ENCODE measurements at places on chromosomes 12 and 14.

DNA sequence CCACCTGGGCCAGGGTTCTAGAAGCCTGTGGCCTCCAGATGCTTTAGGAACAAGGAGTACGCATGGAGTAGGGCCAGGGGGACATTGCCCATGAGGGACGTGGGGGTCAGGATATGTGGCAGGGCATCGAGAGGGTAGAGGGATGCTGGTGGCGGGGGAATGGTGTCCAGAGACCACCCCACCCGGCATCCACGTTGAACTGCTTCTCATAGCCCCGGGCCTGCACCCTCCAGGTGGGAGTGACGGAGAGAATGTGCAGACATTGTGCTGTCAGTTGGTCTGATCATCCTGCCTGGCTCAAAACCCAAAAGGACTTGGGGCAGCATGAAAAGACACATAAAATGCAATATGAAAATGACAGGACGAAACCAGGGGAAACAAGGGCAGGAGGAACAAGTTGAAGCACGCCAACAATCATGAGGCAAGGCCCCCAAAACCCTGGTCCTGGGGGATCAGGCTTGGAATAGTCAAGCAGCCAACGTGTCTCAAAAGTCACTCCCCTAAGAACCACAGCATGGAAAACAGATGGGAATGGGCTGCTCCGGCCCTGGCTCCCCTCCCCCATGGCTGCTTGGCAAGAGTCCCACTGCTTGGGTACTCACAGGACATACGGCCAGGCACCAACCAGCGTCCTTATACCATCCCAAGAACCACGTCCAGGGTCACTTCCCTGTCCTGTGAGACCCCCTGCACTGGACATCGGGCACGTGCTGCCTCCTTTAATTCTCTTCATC lies 117.9 kb downstream of the DICER1 start:
- no peak for DNase-seq

- DNase-seq: no peak
Measured at GRCh38 chr14:64729386-64730060, 25.3 kb downstream of the PLEKHG3 start.

DNA sequence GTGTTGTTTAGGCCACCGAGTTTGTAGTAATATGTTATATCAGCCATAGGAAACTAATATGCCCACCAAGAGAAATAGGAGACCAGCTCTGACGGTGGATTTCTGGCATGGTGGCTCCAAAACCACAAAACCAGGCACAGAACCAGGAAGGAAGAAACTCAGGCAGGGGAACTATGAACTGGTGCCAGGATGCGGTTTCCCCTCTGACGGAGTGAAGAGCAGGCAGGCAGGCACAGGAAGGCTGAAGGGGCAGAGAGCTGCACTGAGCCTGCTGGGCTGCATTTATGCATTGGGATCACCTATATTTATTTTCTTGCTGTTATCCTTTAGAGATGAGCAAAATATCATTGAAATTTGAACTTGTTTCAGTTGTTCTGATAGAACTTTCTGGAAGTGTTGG lies 479.4 kb downstream of the VRK1 start:
- no peak for DNase-seq

GRCh38 chr12:68912916-68913315 lies 20.1 kb downstream of the CPM start:
- no peak for DNase-seq

DNA sequence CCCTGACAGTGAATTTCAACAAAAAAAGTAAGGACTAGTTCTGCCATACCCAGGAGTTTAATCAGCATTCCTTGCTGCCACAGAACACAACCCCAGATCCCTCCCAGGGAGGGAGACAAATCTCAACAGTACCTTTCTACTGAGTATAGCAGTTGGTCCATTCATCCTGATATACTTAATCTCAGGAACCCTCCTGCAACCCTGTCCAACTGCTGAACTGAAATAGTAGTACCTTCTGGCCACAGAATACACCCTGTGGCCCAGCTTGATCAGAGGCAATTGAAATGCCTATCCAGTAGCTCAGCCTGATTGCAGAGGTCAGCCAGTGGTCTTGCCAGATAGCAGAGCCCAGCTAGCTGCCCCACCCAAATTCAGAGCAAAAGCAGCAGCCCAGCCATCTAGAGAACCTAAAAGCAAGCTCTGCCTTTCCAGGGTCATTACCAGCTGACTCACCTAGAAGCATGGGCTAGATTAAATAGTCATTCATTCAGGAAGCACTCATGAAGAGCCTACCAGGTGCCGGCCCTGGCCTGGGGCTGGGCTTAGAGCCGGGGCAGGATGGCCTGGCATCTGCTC lies 40.0 kb upstream of the RHOJ start:
- DNase-seq: no peak

GRCh38 chr12:74732826-74733225 lies 195.2 kb downstream of the ATXN7L3B start:
- DNase-seq: no peak

- no peak for DNase-seq
Measured at GRCh38 chr12:75579552-75579951, 68.1 kb upstream of the KRR1 start.

- no peak for DNase-seq
Measured at GRCh38 chr12:40253936-40254335, 29.1 kb downstream of the LRRK2 start.

DNA sequence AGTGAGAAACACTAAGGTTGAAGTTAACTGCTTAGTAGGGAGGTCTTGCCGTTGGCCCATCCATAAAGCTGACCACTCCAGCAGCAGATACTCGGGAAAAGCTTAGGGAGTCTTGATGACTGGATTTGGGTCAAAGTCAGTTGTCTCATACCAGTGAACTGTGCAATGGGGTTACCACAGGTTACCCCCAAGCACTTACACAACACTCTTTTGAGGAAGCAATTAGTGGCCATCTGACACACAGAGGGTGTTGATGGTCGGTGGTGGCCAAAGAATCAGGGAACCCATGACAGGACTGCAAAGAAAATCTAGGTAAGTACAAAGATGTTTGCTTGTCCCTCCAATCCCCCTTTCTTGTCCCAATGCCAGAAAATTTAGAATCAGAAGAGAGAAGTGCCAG lies 410.2 kb downstream of the APAF1 start:
- no peak for DNase-seq

GRCh38 chr12:78994168-78994791 lies 129.7 kb downstream of the SYT1 start:
- no peak for DNase-seq

DNA sequence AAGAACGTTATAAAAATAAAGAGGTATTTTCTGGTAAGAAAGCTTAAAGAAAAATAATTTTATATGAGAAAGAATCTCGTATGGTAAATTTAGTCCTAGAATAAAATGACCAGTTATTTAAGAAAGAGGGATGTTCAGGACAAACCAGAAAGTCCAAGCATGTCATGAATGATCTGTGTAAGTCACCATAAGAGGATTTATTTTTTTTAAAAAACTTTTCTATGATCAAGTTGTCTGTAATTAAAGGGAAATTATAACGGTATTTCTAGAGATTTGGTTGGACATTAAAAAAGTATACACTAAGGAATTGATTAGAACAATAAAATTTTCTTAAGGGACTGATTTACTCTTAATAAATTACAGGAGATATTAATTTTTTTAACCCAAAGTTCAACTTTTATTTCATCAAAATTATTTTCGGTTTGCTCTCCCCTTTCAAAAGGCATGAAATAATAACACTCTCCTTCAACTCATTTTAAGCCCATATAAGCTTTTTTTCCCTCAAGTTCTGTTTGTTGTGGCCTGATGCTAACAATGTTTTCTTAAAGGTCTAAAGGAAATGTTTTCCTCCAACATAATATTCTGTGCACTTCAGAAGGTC lies 49.9 kb upstream of the CPSF6 start:
- DNase-seq: no peak

GRCh38 chr14:57018065-57018464 lies 207.8 kb upstream of the OTX2 start:
- DNase-seq: no peak

- DNase-seq: no peak
Measured at GRCh38 chr12:47903927-47904712, 674 bp downstream of the VDR start.

- no peak for DNase-seq
Measured at GRCh38 chr12:5882511-5883190, 62.4 kb downstream of the ANO2 start.

- no peak for DNase-seq
Measured at GRCh38 chr14:80678436-80678835, 263.1 kb downstream of the CEP128 start.

- no peak for DNase-seq
Measured at GRCh38 chr12:105590571-105590970, 260.1 kb downstream of the C12orf75 start.

DNA sequence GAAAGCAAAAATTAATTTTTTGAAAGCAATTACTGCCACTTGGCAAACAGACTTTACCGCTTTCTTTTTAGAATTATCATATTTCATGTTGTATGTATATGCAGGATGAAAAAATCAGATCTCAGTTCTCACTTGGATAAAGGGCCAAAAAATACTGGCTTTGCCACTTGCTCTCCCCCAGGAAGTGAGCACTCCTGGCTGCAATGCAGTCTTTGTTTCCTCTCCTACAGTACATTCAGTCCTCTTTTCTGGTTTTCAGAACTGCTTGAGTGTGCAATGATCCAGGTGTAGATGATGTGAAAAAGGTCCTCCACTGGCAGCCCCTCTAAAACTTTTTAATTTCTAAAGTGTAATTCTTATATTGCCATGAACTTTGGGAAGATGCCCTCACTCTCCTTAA lies 183.4 kb downstream of the SLC25A21 start:
- no peak for DNase-seq

- no peak for DNase-seq
Measured at GRCh38 chr14:22531451-22532344, 57.3 kb downstream of the DAD1 start.

GRCh38 chr12:40175489-40175888 lies 49.3 kb upstream of the LRRK2 start:
- DNase-seq: no peak

DNA sequence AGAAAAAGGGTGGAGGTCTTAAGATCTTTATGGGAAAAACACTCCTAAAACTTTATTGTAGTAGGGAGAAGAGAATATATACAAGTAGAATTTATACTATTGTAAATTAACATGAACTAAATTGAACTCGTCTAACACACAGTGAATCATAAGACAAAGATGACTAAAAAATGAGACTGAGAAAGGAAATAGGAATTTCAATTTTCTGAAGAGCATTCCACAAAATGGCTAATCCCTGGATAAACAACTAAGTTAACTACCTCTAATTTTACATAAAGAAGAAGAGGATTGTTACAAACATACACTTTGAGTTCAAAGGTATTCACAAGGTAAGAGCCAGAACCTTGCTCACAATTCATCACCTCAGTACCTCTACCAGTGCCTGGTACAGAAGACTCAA lies 2.0 kb downstream of the MAP4K5 start:
- no peak for DNase-seq

DNA sequence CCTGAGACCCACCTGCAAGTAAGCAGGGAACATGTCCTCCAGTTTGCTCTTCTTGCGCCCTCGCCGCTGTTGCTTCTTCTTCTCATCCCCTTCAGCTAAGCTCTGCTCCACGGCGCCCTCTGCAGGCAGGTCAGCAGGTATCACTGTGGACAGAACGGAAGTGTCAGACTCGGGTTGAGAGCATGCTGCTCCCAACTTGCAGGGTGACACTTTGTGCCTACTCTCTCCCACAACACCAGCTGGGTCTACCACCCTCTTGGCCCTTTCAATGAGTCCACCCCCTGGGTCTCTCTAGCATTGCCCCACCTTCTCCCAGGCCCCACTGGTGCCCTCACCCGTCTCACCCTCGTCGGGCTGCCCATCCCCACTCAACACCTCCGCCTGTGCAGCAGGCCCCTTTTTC lies 16.7 kb downstream of the KMT2D start:
- peak; percentile 63 for DNase-seq

DNA sequence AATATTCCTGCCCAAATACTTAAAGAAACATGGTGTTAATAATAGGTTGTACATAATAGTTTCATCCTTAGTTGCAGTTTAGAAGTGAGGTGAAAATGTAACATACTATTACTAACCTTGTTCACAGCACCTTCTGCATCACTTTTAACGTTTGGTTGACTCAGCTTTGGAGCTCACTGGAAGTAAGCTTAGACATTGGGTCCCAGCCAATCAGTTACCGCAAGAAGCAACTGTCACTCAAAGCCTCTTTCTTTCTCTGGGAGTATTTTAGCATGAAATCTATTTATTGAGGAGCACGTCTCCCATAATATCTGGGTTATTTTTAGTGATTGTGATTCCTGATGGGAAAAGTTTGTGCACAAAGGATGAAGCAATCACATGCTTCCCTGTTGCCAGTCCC lies 472.6 kb downstream of the SNAPC1 start:
- no peak for DNase-seq

DNA sequence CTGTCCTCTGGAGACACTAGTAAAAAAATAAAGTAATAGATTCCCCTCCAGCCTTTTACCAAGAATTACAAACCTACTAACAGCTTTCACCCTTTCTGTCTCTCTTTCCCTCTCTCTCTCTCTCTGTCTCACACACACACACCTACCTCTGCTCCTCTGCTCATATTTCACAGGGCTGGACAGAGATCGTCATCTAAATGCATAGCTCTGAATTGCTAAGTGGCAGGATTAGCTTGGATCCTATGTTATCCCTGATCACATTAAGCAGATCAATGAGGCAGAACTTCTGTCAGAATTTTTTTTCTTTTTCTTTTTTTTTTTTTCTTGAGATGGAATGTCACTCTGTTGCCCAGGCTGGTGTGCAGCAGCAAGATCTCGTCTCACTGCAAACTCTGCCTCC lies 22.9 kb downstream of the VCPKMT start:
- no peak for DNase-seq

DNA sequence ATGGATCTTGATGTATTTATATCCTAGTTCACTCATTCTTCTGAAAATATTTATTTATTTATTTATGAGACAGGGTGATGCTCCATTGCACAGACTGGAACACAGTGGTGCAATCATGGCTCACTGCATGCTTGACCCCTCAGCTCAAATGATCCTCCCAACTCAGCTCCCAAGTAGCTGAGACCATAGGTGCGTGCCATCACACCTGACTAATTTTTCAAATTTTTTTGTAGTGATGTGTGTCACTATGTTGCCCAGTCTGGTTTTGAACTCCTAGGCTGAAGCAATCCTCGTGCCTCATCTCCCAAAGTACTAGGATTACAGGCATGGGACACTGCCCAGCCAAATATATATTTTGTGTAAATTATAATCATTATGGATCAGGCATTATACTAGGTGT lies 595.6 kb upstream of the ATP2B1 start:
- no peak for DNase-seq

DNA sequence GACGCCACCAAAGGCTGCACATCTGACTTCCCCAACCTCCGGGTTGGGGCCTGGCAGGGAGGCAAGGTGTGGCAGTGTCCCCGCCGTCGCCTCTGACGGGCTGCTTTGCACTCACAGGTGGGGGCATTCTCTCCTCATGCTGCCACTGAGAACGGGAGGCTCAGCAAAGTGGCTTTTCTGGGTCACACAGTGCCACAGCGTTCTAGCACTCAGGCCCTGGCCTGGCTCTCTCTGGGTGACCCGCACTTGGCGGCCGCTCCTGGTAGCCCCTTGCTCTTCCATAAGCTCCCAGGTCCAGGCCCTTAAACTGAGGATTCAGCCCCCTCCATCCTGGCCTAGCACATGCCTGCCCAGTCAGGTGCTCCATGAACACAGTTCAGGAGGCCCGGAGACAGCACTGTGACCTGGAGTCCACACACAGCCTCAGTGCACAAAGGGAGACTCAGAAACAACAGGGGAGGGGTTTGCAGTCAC lies 25.2 kb downstream of the SERPINA1 start:
- DNase-seq: no peak

GRCh38 chr12:32780071-32780470 lies 24.4 kb upstream of the YARS2 start:
- no peak for DNase-seq

- no peak for DNase-seq
Measured at GRCh38 chr12:117009759-117010158, 89.5 kb downstream of the TESC start.
